NCI-H1930 (cell line): ENCODE measurements at places on chromosomes 3 and 15.

DNA sequence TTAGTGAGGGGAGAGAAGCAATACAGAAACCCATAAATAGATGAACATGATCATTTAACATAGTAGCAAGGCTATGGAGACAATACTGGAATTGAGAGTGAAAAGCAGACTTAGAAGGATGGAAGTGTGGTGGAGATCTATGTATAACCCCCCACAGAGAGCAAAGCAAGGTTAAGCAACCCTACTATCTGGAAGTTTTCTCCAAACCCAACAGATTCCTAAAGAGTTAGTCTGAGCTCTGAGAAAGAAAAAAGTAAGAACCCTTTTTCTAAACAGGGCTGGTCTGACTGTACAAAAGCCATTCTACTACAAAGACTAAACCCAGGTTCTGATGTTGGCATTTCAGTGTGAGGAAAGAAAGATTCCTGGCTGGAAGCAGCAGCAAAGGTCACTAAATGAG, 153.2 kb downstream of the WNT5A start:
- DNase-seq = no peak

GRCh38 chr15:29736744-29737020, 85.6 kb downstream of the TJP1 start:
- no peak for DNase-seq

- no peak for DNase-seq
Observed at GRCh38 chr15:85404176-85404917, 23.9 kb downstream of the AKAP13 start.

GRCh38 chr3:132843851-132844553, 121.8 kb upstream of the NPHP3 start:
- no peak for DNase-seq

- DNase-seq = no peak
Observed at GRCh38 chr3:151864423-151865101, 8.9 kb upstream of the SUCNR1 start.

DNA sequence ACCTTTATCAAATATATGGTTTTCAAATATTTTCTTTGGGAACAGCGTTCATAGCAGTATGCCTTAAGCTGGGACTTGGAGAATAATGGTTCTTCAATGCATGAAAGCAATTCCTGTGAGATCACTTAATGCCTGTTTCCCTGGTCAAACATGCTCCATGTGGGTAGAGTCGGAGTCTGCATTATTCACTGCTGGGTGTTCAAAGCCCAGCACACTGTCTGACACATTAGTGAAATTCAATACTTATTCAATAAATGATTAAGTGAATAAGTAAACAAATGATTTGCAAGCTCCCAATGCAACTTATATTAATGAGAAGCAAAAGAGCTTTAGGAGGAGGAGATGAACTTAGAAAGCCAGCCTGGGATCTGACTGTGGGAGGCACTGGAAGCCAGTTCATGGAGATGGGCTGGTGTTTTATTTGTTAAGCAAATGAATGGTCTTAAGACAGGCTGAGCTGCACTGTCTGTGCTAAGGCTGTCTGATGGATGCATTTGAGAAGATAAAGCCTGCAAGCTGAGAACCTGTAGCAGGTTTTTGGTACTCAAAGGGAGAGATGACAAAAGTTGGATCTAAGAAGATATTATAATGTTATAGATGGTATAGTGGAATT, 490.8 kb downstream of the MCTP2 start:
- no peak for DNase-seq
